Uterine smooth muscle cell (primary cell): ENCODE measurements at places on chromosomes 2 and 18. TPM values are rescaled to one million over a fixed set of nuclear protein-coding genes. Genes with fewer than 3 reads are reported as not detected.

Gene SCN7A
- total RNA-seq = 0.11 and 0.12 TPM in 2 replicates

Gene SEMA4C
- total RNA-seq = 24.3 and 27.5 TPM in 2 replicates

Gene MAPK4
- total RNA-seq = not detected in 2 replicates

Gene ANKRD30B
- 0.12 and 0.55 TPM in 2 replicates for total RNA-seq

Gene OSR1
- 3.9 and 5.3 TPM in 2 replicates for total RNA-seq

Gene CD8A
- not detected in 2 replicates for total RNA-seq

Gene TFCP2L1
- under 0.01 TPM in 2 replicates for total RNA-seq

Gene CNRIP1
- 27.4 and 31.3 TPM in 2 replicates for total RNA-seq

Gene LINC00305
- not detected in 2 replicates for total RNA-seq

Gene CFAP53
- total RNA-seq = 0.33 and 1.1 TPM in 2 replicates

Gene FZD7
- total RNA-seq = 29.1 and 33.4 TPM in 2 replicates

Gene OR6B3
- not detected in 2 replicates for total RNA-seq
